Activated B cell treated with CpG ODN at 0.5 μM for 24 hours (primary cell): ENCODE measurements at places on chromosomes 3 and 15.

- DNase-seq = no peak
Measured at GRCh38 chr3:77222701-77223100, 182.8 kb downstream of the ROBO2 start.

- no peak for DNase-seq
Measured at GRCh38 chr3:178195824-178196223, 340.4 kb upstream of the KCNMB2 start.

DNA sequence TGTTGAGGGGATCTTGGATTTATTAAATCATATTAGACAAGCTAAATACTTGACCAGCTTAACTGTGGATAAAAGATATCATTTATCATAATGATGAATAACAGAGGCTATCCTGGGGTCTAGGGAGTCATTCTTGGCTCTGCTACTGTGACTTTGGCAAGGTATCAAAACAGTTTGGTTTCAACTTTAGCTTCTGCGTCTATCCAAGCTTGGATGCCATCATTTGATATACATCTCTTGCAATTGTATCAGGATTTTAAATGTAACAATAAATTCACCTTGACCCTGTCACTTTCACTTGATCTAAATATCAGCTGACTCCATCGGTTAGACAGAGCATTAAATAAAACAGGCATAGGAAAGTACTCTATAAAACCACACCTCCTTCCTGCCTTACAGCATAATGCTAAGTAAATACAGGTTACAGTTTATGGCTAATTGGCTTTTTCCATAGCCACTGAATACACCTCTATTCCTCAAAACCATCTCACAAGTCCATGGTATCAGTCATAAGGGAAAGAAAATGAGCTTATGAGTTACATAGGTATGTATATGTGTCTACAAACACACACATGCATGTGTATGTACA is 262.9 kb downstream of the CTNNB1 start:
- DNase-seq = no peak

- no peak for DNase-seq
Measured at GRCh38 chr15:69603369-69604071, 150.9 kb downstream of the RPLP1 start.

DNA sequence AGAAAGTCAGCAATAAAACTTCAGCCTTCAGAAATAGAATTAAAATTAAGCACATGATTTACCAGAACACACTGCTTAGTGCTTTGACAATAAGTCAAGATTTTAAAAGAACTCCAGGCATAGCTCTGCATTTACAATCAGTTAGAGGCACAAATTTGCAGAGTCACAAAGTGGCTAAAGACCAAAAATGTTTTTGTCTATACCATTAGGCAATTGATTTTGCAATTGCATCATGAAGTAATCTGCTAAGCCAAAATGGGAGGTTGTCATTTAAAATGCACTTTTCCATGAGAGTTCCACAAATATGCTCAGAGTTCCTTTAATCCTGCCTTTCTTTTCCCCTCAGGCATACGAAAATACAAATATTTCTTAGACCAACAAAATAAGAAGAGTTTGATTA is 10.1 kb upstream of the DCP1A start:
- no peak for DNase-seq

DNA sequence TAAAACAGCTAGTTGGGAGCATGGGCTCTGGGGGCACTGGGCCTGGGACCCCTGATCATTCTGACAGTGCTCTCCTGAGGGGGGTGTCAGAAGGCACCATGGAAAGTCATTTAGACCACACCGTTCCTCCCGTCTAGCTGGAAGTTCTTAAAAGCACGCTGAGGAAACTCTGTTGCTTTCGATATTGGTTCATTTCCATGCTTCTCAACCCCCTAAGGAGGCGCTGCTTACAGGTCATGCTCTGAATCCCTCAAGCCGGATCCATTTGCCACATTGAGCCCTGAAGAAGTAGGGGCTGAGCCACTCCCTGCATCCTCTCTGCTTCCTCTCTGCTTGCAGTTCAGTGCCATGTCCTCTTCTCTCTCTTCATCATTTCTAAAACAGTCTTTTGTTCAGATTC is 187.2 kb downstream of the CACNA2D3 start:
- DNase-seq = no peak

DNA sequence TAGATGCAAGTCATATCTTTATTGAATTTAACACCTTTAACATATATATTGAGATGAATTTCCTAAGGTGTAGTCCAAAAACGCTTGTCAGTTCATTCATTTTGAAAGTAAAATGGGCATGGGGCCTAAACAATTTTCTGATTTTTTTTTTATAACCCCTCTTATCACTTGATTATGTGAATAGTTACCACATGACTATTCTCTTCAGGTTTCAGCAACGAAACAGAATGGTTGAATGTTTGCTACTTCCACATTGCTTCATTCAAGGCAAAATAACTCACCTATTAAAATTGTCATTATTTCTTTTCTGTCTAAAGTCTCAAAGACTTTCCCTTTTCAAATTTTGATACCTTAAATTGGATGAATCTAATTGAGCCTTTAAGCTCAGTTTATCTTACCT is 96.4 kb downstream of the MBNL1 start:
- DNase-seq = no peak

GRCh38 chr15:82964890-82965289 is 12.4 kb upstream of the HOMER2 start:
- DNase-seq = no peak

GRCh38 chr3:48655606-48656005 is 7.1 kb downstream of the CELSR3 start:
- no peak for DNase-seq

- no peak for DNase-seq
Measured at GRCh38 chr3:60643831-60644230, 607.4 kb downstream of the FHIT start.
